ENCODE measurements at places on chromosomes 7 and 10. TPM values are rescaled to one million over a fixed set of nuclear protein-coding genes. Genes with fewer than 3 reads are reported as not detected.

C1QL3 gene
- total RNA-seq: not detected

CNPY1 gene
- not detected for total RNA-seq

ZNF33A gene
- 27.7 TPM for total RNA-seq

ASL gene
- 42.1 TPM for total RNA-seq

LIPN gene
- not detected for total RNA-seq

OR9A2 gene
- total RNA-seq: not detected

AGAP6 gene
- 13.2 TPM for total RNA-seq

FAM20C gene
- total RNA-seq: 41.8 TPM

OR2A1 gene
- 0.09 TPM for total RNA-seq

FBXL13 gene
- total RNA-seq: 2.1 TPM

CHST3 gene
- total RNA-seq: 39.6 TPM

INMT gene
- total RNA-seq: 545 TPM

TET1 gene
- total RNA-seq: 5.9 TPM

CTAGE15 gene
- 0.79 TPM for total RNA-seq

VWA2 gene
- total RNA-seq: 0.48 TPM

RHOBTB1 gene
- total RNA-seq: 34.8 TPM

SPDYE3 gene
- total RNA-seq: not detected

CD36 gene
- 2,312 TPM for total RNA-seq

TRIM73 gene
- total RNA-seq: 0.84 TPM

STK31 gene
- total RNA-seq: 0.32 TPM

EIF5AL1 gene
- total RNA-seq: 0.24 TPM

CHST15 gene
- 56.7 TPM for total RNA-seq

ERVW-1 gene
- total RNA-seq: not detected

CYP2E1 gene
- total RNA-seq: 2.2 TPM

HERC4 gene
- total RNA-seq: 37.0 TPM

OPALIN gene
- total RNA-seq: not detected

MRLN gene
- not detected for total RNA-seq

MEOX2 gene
- total RNA-seq: 11.7 TPM

ICA1 gene
- 49.1 TPM for total RNA-seq
